ENCODE measurements at places on chromosomes 1 and 21.

- peak; percentile 9 for DNase-seq
Observed at GRCh38 chr1:203287109-203287893, 18.0 kb upstream of the BTG2 start.

DNA sequence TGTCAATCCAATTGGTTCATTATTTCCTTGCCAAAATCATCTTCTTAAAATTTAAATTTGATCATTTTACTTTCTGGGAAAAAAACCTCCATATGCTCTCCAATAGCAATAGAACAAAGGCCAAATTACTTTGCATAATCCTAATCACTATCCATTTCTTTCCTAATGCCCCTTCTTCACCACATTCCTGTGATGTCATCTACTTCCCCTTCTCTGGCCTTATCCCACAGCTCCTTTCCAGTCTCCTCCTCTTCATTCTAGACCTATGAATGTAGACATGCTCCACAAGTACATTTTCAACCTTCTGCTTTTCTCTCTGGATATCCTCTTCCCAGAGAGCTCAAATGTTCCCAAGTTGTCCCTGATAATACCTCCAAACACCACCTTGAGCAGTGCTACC, 216.6 kb downstream of the MRPL39 start:
- no peak for DNase-seq

- DNase-seq: no peak
Observed at GRCh38 chr1:240352769-240353168, 259.2 kb downstream of the GREM2 start.

DNA sequence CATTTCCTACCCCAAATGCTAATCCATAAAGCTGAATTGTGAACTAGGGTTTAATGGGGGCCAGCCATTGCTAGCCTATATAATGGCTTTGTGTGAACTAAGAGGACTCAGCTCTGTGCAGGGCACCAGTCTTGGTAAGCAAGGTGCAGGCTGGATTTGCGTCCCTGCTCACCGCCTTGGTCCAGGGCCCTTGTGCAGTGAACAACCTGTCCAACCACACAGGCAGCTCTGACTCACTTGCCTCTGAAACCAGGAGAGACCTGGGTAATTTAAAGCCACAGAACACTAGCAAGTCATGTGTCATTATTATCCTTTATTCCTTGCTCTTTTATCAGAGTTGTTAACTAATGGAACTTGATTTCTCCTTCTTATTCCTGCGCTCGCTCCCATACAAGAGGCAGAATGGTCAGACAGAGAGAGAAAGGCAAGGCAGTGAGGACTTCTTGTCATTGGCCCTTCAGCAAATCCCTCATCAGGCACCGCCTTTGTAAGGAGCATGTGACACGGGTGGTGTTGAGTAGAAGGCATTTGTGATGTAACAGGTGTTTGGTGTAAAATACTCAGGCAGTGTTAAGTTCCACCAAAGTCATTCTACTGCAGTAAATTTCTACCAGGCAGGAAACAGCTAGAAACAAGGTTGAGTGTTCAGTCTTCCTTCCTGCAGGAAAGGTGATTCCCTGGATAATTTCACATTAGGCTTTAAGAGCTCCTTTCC, 67.3 kb upstream of the OLIG2 start:
- DNase-seq: no peak

DNA sequence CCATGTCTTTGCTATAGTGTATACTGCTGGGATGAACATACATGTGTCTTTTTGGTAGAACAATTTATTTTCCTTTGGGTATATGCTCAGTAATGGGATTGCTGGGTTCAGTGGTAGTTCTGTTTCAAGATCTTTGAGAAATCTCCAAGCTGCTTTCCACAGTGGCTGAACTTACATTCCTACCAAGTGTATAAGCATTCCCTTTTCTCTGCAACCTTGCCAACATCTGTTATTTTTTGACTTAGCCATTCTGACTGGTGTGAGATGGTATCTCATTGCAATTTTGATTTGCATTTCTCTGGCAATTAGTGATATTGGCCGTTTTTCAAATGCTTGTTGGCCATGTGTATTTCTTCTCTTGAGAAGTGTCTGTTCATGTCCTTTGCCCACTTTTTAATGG, 37.5 kb upstream of the ANGPTL1 start:
- DNase-seq: no peak

GRCh38 chr1:89596698-89597097, 36.2 kb upstream of the LRRC8C start:
- no peak for DNase-seq

- DNase-seq: no peak
Observed at GRCh38 chr21:35705237-35705887, 355.0 kb downstream of the SETD4 start.

- no peak for DNase-seq
Observed at GRCh38 chr1:26057189-26057588, 10.2 kb downstream of the TRIM63 start.

- DNase-seq: no peak
Observed at GRCh38 chr1:13699936-13700520, at the start of gene PRDM2. Gene PRDM2 (plus strand): TSS chr1:13700188. CDS start chr1:13715606, 15,418 bp downstream.

DNA sequence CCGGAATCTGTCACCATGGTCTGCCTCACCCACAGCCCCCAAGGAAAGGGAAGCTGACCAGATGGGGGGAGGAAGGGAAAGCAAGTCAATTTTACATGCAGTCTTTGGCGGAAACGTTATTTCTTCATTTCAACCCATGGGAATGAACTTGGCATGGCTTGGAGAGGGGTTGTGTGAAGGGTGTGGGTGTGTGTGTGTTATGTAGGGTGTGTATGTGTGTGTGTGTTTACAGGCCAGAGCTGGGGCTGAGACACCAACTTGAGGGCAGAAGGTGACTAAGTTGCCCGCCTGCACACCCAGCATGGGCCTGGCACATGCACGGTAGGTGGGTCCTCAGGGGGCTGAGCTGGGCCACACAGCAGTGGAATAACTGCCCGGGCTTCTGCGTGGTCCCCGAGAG, 65.2 kb downstream of the MRPL37 start:
- DNase-seq: no peak

DNA sequence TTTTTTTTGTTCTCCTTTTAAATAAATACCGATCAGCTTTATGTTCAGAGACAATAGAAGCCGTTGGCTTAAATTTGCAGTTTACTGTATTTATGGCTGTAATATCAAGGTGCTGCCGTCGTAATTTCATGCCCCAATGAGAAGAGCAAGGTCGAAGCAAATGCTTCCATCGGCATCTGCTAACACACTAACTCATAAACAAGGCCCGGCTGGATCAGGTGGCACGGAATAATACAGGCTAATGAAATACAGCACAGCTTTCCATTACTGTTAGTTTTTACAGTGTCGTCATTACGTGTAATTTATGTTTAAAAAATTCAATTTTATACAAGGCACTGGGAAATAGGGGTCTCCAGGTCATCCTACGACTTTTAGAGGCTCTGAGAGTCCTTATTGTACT, 119.0 kb downstream of the PEX14 start:
- DNase-seq: no peak

DNA sequence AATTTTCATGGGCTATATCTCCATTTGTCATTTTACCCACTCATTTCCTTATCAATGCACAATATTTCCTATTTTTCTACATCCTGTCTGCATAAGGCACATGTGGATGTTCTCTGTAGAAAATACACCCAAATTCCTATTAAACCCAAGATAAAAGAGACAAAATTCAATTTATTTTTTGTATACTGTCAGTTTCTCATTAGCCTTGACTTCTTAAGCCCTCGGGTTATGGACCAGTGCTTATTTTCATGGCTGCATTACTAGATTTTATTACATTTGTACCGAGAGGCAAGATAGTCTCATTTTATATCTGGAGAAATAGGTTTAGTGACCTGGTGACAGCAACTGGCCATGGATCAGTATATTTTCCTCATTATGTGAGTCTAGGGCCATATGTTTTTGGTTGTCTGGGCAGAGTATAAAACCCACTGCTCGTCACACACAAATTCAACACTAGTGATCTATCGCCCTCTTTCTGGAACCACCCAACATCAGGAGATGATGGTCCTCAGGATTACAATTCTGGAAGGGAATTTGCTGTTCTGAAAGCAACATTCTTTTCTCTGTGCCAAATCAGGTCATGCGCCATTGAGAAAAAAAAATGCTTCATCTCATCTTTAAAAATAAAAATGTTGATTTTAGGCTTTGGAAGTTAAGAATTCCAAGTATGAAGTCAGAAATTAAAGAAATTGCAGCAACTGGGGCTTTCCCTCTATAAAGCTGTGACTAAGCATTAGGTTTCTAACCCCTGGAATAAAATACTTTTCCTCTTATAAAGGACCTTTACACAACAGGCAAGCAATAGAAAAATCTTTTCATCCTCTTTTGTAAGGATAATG, 81.4 kb downstream of the ASTN1 start:
- no peak for DNase-seq

DNA sequence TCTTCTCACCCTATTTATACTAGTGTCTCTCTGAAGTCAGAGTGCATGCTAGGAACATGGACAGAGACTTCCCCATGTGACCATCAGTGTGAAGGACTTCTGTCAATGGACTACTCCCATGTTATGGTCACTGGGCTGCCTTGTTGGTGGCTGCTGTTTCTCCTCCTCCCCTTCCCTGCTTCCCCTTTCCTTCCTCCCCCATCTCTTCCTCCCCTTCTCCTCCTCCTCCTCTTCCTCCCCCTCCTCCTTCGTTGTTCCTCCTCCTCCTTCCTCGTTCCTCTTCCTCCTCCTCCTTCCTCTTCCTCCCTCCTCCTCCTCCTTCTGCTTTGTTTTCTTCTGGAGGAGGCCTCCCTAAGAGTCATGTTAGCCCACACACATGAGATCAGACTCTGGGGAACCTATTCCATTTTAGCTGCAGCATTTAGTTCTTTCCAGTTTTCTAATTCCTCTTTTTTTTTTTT, 35.8 kb downstream of the IER5 start:
- no peak for DNase-seq

DNA sequence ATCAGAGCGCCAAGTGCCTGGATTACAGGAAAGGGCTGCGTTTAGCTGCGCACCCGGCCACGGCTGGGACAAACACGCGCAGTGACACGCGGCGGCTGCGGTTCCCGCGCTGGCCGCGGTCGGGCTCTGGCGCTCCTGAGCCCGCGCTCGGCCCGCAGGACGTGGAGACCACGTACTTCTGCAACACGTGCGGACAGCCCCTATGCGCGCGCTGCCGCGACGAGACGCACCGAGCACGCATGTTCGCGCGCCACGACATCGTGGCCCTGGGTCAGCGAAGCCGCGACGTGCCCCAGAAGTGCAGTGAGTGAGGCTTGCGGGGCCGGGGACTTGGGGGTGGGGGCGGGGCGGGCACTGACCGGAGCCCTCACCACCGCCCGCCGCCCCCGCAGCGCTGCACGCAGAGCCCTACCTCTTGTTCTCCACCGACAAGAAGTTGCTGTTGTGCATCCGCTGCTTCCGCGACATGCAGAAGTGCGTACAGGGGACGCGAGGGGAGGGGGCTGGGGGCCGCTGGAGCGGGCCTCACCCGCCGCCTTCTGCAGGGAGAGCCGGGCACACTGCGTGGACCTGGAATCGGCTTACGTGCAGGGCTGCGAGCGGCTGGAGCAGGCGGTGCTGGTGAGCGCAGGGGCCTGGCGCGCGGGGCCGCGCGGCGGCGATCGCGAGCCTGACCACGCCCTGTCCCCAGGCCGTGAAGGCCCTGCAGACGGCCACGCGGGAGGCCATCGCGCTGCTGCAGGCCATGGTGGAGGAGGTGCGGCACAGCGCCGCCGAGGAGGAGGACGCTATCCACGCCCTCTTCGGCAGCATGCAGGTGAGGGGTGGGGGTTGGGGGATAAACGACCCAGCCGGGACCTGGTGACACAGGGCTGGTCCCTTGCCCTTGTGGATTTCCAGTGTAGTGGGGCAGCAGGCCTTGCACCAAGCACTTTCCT, 3.1 kb downstream of the RNF207 start:
- DNase-seq: no peak

DNA sequence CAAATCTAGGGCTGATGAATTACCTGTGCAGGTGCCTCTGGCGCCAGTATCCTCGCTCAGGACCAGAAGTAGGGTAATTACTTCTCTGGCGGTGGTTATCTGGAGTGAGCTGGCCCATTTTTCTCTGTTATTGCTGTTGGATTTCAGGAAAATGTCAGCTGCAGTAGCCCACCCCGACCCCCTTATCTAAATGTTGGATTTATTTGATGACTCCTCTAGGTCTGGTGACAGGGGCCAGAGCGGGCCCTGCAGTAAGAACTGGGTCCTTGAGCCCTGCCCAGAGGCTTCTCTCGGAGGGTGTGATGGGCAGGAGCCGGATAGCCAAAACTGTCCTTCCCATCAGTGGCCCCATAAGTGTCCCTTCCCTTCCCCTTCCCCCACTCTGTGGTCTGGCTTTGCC, 384.3 kb downstream of the PTPRU start:
- no peak for DNase-seq

DNA sequence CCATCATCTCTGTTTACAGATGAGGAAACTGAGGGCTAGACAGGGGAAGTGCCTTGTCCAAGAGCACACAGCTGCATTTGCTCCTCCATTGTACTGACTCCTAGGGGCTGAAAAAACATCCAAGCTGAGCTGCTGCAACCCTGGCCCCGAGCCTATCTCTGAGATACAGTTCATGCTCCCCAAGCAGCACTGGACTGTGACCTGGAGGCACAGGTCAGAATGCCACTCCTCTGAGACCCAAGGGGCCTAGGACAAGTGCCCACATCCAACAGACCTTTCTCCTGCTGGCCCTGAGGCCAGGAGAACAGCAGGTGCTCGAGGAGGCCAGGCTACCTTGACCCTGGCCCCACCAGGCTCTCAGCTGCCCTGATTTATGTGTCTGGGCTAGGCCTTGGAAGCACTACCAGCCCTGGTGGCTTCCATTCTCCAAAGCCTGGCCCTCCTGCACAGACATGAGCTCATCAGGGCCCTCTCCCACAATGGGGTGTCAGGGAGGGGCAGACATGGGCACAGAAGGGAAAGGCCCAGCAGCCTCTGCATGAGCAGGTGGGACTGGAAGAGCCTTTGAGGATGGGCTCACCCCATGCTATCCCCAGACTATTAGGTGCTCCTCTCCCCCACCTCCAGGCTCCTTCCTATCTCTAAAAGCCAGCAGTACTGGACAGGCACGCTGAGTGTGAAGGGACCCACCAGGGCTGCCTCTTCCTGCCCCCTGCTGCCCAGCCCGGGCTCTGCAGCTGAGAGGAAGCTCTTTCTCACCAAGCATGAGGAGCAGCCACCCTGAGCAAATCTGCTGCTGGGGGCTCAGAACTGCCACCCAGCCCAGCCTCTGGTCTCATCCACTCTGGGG, 18.8 kb downstream of the ADGRB2 start:
- no peak for DNase-seq

DNA sequence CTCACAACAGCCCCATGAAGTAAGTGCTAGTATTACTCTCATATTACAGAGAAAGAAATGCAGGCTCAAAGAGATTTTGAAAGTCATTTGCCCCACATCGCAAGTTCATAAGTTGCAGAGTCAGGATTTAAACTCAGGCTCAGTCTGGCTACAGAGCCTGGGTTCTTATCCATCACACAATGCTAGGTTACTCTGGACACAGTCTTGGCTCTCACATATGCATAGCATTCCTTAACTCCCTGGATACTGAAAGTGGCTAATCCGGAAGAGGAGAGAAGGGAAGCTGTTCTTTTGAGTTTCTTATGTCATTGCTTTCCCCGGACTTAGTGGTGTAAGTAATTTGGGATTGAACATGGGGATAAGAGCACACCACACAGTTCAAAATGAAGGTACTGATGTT, 357.4 kb upstream of the PLXNA2 start:
- DNase-seq: no peak

- DNase-seq: no peak
Observed at GRCh38 chr21:45735259-45736000, 91.9 kb downstream of the PCBP3 start.

All from NCI-H1417 treated with DMSO at 0.1 percent for 48 hours (cell line).